ENCODE measurements at places on chromosomes 4 and X.

DNA sequence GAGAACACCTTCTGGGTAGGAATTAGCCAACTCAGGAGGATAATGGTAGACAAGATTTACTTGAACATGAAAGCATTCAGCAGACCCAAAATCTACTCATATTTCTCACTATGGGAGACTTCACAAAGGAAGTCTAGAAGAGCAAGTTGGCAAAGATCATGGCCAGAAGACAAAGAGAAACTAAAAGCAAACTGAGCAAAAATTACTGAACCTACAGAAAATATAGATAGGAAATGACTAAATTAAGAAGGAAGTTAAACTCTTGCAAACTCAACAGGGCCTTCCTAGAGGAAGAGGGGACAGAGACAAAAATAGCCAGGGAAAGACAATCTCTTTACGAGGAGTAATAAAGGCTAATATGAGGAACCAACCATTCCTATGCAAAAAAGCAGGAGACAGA, 18.7 kb downstream of the CORIN start:
- DNase-seq, result no peak

DNA sequence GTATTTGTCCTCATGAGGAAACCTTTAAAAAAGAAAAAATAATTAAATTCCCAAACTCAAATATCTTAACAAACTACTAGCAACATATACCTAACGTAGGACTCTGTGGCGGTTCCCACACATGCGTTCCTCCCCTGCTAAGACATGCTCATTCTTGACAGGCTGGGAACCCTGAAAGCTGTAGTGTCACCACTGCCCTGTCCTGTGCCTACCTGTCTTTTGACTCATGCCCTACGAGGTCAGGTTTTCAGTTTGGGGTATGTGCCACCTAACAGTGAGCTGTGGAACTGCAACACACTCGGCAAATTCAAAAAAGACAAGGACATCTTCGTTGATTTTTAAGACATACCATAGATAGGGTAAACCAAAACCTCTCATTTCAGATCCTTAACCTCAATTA, 17.8 kb downstream of the IDS start:
- no peak for DNase-seq

GRCh38 chr4:149031399-149031798, 589.2 kb upstream of the NR3C2 start:
- no peak for DNase-seq

DNA sequence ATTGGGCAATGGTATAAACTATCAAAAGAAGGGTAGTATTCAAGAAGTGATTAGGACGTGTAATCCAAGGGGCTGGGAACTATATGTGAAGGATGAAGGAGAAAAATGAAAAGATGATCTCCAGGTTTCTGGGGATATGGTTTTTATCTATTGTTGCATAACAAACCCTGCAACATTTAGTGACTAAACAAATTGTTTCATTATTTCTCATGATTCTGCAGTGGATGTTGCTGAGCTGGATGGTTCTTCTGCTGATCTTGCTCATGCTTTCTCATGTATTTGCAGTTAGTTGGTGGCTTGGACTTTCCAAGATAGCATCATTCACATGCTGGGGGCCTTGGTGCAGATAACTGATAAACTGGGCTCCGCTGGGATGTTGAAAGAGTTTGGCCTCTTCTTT, 29.1 kb downstream of the PHOX2B start:
- DNase-seq, result no peak

DNA sequence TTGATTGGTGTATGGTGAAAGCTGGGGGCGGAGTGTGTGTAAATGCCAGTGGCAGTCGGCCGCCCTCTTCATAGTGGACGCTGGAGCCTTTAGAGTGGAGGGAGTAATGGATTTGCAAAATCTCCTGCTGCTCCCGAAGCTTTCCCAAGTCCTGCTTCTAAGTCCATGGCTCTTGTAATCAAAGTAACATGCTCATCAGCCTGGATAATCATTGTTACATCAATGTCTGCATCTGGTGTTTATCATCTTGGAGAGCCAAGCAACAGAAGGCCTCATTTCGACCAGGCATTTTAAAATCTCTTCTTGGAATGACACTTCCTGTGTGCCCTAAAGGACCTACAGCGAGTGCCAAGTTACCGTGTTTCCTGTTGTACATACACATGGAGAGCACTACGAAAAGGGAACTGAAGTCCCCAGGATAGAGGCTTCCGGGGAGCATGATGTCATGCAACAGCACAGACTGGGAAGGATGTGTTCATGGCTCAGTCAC, 32.2 kb downstream of the UNC5C start:
- DNase-seq, result no peak

- DNase-seq, result no peak
Observed at GRCh38 chr4:100430451-100430850, 87.4 kb downstream of the EMCN start.
